Upper lobe of left lung (tissue), 6 donors: ENCODE measurements at places on chromosomes 16 and 17. TPM values are rescaled to one million over a fixed set of nuclear protein-coding genes. Genes with fewer than 3 reads are reported as not detected.

GRCh38 chr16:84768061-84768807 lies 51.6 kb upstream of the CRISPLD2 start:
- H3K27me3 ChIP-seq = no peaks in the 10 kb centered on the region
- no peaks in the 10 kb centered on the region for H3K4me1 ChIP-seq
- H3K4me3 ChIP-seq = no peak overlapping the region
- no peak for DNase-seq
- H3K36me3 ChIP-seq = peaks cover 83% of the 10 kb centered on the region

DNA sequence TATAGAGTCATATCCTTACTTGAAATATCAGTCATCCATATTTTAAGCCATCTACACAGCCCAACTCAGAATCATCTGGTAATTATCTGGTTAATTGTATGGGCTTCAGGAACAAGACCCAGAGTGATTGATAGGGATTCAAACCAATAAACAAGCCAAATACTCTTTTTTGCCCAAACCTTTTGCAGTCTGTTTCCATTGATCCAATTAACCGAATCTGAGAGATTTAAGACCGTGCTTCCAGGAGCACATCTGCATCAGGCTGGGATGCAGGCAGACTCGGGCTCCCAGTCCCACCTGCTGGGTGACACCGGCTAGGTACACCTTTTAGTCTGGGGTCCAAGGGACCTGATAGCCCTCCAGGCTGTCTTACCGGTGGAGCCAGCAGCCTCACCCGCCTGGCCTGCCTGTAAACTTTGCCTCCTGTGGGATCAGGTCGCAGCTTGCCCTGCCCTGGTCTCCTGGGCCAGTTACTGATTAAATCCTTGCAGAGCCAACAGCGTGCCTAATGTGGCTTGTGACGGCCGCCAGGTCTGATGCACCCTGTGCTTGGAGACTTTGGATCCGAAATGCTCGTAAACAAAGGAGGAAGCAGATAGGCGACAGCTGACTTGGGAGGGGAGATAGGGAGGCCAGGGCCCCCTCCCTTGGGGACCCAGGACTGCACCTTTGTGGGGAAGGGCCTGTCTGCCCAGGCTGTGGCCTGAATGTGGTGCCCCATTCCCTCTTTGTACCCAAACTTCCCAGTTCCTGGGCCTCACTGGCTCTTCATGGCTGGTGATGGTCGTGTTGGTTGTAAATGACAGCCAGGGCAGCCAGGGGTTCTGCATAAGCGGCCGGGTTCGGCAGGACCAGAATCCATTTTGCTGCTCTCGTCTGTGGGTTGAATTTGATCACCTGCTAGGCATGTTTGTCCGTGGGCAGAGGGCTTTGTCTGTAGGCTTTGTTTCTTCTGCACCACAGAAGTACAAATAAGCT lies 3.8 kb downstream of the CMIP start:
- no peaks in the 10 kb centered on the region for H3K27me3 ChIP-seq
- H3K4me1 ChIP-seq = peaks cover 67% of the 10 kb centered on the region
- DNase-seq = no peak
- no peaks in the 10 kb centered on the region for H3K36me3 ChIP-seq

GRCh38 chr16:56539656-56540055 lies 19.8 kb upstream of the BBS2 start:
- no peaks in the 10 kb centered on the region for H3K27me3 ChIP-seq
- no peak overlapping the region for H3K4me3 ChIP-seq
- H3K27ac ChIP-seq = no peak overlapping the region
- H3K4me1 ChIP-seq = no peaks in the 10 kb centered on the region
- no peak for DNase-seq

DNA sequence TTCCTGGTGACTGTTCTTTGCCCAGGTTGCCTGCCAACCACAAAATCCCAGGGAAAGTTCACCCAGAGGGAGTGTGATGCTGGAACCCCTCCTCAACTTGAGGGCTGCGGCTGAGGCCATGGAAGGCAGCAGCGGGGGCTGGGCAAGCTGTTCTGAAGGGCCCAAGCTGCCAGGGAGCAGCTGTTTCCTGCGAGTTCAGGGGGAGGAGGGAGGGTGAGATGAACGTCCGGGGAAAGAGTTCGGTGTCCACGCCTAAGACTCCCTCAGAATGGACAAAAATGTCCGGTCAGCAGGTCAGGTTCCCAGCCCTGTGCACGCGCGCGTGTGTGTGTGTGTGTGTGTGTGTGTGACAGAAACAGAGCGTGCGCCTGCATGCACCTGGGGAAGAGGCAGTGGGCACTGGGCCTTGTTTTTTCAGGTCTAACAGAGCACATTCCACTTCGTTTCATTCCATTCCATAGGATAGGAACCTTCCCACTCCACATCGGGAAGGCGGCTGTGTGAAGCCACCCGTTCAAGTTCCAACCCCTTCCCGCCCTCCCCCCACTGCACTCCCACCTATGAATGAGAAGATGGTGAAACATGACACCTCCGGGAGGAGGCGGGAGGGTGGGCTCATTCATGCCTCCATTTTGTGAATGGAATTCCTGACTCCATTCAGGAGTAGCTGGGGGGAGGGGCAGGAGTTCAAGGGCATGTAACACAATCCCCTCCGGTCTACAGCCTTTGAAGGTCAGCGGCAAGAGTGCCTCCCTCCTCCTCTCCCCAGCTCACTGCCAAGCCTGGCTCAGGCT lies 15.7 kb downstream of the ETV4 start:
- no peak overlapping the region for H3K4me3 ChIP-seq
- peak overlapping the region; percentile 12 for H3K27ac ChIP-seq
- H3K27me3 ChIP-seq = no peaks in the 10 kb centered on the region
- H3K36me3 ChIP-seq = no peaks in the 10 kb centered on the region

DNA sequence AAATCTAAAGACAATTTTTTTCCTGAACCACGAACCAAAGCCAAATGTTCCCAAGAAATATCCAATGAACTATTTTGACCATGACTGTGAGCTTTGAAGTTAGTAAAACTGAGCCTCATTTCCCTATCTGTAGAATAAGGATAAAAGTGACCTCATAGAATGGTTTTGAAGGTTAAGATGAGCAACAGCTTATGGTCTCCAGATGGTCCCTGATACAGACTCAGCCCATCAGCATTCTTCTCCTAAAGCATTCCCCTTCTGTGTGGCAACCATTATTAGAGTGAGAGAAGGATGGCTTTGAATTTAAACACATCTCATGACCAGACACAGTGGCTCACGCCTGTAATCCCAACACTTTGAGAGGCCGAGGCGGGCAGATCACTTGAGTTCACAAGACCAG lies 70.1 kb downstream of the COPRS start:
- H3K4me1 ChIP-seq = no peaks in the 10 kb centered on the region
- H3K36me3 ChIP-seq = no peaks in the 10 kb centered on the region
- H3K27me3 ChIP-seq = no peaks in the 10 kb centered on the region
- H3K4me3 ChIP-seq = no peak overlapping the region
- no peak overlapping the region for H3K27ac ChIP-seq

The NOS2 gene
- total RNA-seq = not detected

The FBXO31 gene
- total RNA-seq = 29.6 TPM

The KRTAP4-16 gene
- not detected for total RNA-seq

The SLC9A5 gene
- 6.0 TPM for total RNA-seq
